ENCODE measurements at places on chromosomes 6 and 20.

DNA sequence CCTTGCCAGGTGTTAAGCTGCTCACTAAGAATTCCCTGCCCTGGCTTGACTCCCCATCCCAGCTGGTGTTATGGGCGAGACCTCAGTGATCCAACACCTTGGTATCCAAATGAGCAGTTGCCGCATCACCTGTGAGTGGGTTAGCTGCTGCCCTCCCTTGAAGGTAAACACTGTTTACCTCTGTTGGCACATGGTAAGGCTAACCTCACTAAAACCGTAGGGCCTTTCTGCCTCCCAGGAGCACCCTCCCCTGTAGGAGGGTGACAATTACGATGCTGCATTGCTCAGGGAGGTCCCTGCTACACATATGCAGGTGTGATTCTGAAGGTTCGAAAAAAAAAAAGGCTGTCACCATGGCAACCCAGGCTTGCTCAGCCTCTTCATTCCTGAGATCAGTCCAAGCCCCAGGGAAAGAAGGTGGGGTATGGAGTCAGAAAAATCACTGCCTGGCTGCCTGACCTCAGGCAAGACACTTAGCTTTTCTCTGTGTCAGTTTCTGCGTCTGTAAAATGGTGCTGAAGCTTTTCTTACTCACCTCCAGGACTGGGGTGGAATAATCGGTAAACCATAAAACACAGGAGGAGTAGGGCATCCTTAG, 19.5 kb downstream of the PNPLA1 start:
- DNase-seq: no peak

GRCh38 chr6:166969390-166970002, 13.1 kb upstream of the RNASET2 start:
- no peak for DNase-seq

DNA sequence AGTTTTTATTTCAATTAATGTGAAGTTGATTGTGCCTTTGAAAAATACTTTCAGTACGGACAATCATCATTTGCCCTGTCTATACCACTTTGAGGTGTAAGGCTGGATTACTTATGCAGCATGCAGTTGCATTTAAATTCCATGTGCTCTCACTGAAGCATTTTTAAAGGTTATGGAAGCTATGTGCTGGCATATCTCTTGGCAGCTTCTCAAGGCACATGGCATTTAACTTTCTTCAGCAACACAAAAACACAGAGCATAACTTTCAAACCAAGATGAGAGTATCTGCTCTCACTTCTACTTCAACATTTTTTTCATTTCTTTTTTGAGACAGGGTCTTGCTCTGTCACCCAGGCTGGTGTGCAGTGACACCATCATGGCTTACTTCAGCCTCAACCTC, 360.6 kb upstream of the RUNX2 start:
- DNase-seq: no peak

DNA sequence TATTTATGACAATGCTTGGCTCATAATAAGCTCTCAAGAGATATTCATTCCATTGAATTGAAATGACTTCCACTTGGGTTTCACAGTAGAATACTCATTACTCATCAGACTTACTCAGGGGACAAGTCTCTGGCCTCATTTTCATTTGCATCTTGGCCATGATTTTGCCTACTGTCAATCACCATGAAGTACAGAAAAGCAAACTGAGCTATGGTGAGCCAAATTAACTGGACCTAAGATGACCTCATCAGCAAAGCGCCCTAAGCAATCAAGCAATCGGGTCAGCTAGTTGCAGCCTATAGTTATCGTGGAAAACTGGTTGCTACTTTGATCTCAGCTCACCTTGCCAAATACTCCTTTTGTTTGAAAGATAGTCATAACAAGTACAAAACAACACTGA, 494.7 kb upstream of the SLC35B3 start:
- DNase-seq: no peak

GRCh38 chr6:67698534-67698933, 936.5 kb upstream of the ADGRB3 start:
- no peak for DNase-seq

DNA sequence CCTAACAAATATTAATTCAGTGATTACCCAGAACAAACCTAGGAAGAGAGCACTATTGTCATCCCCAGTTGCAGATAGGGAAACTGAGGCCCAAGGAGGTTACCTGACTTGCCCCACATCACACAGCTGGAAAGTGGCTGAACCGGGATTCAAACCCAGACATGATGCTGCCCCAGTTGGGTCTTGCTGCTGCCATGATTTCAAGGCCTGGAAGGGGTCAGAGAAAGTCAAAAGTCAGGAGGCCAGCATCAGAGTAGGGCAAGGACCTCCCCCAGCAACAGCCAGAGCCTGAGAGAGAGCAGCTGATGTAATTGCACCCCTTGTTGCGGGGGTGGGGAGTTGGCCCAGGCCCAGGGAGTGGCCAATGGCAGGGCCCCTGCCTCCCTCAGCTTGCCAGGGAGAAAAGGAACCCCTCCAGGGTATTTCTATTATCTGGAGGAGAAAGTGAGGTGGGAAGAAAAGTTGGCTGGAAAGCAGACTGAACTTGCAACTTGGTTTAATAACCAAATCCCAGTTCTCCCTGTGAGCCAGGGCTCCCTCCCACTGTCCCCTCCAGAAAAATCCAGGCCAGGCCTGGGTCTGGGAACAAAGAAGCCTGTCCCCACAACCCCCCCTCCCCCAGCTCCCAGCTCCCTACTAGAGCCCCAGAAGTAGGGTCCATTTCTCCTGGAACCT, 83.6 kb downstream of the MRPL14 start:
- DNase-seq: no peak

DNA sequence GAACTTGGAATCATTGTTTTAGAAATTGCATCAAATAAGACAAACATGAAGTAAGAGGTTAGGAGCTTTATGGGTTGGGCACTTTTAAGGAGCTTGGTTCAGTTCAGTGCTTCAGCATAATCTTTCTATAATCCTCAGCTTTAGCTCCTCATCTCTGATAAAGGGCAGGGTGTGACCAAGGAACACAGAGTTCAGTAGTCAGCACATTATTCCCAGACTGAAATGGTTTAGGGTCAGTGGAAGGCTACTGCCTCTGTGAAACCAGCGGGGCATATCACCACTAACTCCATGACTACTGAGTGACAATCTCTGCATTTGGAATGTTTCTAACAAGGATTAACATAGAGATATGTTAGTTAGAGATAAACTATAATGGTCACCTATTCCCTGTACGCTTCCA, 36.9 kb downstream of the CRYBG1 start:
- no peak for DNase-seq

- DNase-seq: no peak
These were observed 64.8 kb downstream of the AIG1 start for GRCh38 chr6:143125455-143125854.

GRCh38 chr20:58224974-58225373, 3.5 kb downstream of the ANKRD60 start:
- DNase-seq: no peak

GRCh38 chr20:48180618-48181017, 395.3 kb upstream of the SULF2 start:
- DNase-seq: no peak

GRCh38 chr6:111808493-111808892, 64.8 kb downstream of the FYN start:
- DNase-seq: no peak

- DNase-seq: no peak
These were observed 503.9 kb downstream of the ADGRB3 start for GRCh38 chr6:69138893-69139494.

GRCh38 chr20:2103461-2104153, 2.0 kb downstream of the STK35 start:
- DNase-seq: no peak

GRCh38 chr6:84033523-84034451, at the start of gene MRAP2:
MRAP2 (plus strand) TSS chr6:84033772; CDS start chr6:84055319, 21,547 bp downstream.
- DNase-seq: no peak

- peak; percentile 84 for DNase-seq
These were observed 115.1 kb downstream of the QKI start for GRCh38 chr6:163529605-163530004.

GRCh38 chr6:89928604-89929003, 34.3 kb downstream of the GJA10 start:
- DNase-seq: no peak

GRCh38 chr6:40809627-40810026, 222.5 kb upstream of the LRFN2 start:
- DNase-seq: no peak

DNA sequence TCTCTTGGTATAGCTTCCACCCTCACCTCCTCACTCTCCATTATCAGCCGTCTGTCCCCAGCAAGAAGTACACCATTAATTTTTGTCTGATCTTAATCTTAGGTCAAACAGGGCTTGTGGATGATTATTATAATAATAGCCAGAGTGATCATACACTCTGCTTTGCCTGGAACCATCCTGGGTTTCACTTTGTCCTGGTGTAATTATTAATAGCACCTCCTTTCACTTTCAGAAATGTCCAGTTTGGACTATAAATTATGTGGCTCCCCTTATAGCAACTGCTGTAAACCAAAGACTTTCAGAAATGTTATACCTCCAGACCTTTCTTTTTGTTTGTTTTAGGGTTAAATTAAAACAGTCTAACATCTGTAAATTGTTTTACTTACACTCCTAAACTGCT, 951 bp upstream of the TRIM31 start:
- no peak for DNase-seq

GRCh38 chr6:105862936-105863607, 223.1 kb upstream of the PRDM1 start:
- no peak for DNase-seq

- DNase-seq: no peak
These were observed 262.0 kb downstream of the MAFB start for GRCh38 chr20:40427026-40427425.

DNA sequence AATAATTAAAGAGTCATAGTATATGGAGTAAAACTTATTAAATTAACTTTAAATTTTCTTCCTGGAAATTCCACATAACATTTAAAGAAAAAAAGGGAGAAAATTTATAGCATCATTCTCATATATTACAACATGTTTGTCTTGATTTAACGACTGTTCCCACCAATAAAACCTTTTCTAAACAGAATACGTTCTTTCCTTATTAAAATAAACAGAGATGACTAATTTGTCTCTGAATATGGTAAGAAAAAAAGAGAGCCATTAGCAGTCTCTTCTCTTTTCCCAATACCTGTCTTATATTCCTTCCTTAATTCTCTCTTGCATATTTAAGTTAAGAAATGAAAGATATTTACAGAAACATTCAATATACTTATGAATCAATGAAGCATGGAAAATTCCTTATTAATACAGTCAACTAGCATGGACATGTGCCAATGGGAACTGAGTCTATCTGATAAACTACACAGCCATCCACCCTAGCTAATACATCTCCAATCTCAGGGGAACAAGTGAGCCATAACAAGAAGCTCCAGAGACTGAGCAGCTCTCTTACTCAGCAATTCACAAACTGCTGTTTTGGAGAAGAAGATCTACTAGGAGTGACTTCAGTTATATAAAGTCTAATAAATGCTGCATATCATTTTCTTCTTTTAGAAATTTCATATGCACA, 347.1 kb upstream of the MANEA start:
- DNase-seq: no peak

DNA sequence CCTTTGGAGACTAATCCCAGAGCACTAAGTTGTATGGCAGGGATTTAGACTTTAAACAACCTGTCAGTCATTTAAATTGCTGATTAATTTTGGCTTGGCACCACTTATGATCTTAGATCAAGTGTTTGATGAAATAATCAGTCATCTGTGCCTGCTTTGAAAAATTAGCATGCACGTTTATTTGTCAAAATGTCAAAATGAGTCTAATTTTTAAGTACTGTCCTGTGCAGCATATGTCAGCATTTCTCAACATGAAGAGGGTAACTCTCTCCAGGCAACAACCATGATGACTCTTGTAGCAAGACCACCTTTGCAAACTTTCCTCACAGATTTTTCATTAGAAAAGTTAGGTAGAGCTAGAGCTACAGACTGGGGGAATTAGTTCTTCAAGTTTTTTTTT, 155.7 kb upstream of the GJE1 start:
- DNase-seq: no peak

GRCh38 chr6:146389740-146390139, 153.9 kb upstream of the RAB32 start:
- DNase-seq: no peak

DNA sequence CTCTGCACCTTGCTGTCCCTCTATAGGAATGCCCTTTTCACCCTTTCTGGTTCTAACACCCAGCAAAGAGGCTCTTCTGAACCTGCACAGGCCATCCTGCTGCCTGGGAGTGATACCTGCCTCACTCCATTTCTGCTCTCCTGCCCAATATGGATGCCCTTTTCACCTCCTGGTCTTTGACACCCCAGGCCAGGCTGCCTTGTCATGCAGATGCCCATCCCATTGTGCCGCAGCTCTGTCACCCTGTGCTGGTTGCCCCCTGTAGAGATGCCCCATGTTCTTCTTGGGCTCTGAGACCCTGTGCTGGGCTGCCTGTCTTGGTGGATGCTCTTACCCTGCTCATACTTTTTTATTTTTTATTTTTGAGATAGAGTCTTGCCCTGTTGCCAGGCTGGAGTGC, 95.3 kb downstream of the CDKAL1 start:
- DNase-seq: no peak

GRCh38 chr20:3669710-3670367, 6.6 kb upstream of the GFRA4 start:
- DNase-seq: no peak

- DNase-seq: no peak
These were observed 4.5 kb downstream of the SOX4 start for GRCh38 chr6:21597801-21598673.

- no peak for DNase-seq
These were observed 583.8 kb upstream of the GJE1 start for GRCh38 chr6:141548966-141549365.

GRCh38 chr6:38509713-38510112, 130.0 kb downstream of the BTBD9 start:
- peak; percentile 58 for DNase-seq

GRCh38 chr6:33191383-33192104, 723 bp downstream of the COL11A2 start:
- DNase-seq: no peak

- DNase-seq: no peak
These were observed 153.0 kb downstream of the PTPRK start for GRCh38 chr6:128367437-128367836.

GRCh38 chr20:58870293-58871014, 17.9 kb downstream of the GNAS start:
- no peak for DNase-seq

DNA sequence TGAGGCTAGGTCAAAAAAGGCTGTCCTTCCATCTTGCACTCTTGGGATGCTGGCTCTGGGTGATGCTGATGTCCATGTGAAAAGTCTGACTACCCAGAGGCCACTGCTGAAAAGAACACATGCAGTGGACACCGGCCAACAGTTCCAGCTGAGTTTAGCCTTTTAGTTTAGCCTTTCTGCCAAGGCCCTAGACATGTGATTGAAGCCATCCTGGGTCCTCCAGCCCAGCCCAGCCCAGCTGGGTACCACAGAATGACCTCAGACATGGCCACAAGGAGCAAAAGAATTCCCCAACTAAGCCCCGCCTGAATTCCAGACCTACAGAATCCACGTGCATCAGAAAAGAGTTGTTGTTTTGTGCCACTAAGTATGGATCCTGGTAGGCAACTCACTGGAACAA, 17.4 kb downstream of the PIGT start:
- no peak for DNase-seq
